ENCODE measurements at places on chromosomes 3 and 15.
A peak's percentile ranks its signal among the peaks of the same experiment; 100 is the strongest.

GRCh38 chr15:41408234-41408641, 5.9 kb upstream of the NDUFAF1 start:
- no peak for DNase-seq

DNA sequence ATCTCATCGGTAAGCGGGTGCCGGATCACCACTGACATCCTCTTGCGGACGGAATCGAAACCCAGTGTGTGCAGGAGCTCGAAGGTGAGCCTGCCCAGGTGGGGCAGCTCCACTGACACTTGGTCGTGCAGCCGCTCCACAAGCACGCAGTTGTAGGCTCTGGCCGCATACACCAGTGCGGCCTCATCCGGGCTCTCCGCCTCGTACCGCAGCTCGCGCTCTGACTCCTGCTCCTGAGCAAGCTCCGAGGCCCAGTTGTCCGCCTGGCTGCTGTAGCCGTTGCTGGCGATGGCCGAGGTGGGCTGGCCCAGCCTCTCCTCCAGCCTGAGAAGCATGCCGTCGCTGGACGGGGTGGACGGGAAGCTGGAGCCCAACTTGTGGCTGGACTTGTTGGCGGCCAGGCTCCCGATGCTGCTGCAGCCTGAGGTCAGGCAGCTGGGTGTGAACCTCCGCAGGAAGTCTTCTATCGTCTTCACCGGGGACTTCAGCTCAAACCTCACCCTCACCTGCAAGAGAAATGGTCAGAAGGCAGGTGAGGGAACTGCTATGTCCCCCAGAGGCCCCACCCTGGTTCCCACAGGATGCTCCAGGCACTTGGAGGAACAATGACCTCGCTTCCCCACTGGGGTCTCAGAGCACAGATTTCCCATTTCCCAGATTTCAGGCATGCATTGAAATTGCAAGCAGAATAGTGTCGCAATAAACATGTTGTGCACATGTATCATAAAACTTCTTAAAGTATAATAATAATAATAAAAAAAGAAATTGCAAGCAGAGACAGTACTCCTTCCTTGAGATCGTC, 149.2 kb downstream of the ATP10A start:
- no peak for DNase-seq

DNA sequence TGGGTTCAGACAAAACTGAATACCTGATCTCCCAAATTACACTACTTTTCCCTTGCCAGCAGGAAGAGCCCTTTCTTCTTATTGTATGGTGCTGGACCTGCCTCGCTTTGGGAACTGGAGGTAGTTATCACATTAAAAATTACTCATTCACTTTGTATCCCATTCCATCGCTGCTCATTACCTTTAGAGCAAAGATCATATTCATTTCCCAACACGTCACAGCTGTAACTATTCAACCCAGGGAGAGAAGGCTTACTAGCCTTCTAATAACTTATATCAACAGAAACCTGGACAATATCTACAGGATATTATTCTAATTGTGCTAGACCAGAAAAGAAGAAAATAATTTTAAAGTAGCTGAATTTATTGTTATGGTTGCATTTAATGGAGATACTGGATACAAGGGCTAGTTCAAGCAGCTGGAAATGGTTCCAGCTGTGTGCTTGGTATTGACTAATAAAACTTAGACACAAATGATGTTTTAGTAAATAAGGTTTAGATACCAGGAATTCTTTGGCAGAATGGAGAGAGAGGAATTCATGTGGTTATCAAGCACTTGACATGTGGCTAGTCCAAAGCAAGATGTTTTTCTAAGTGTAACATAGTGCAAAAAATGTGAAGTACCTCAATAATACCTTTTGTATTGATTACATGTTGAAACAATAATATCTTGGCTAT, 656.3 kb downstream of the ROBO1 start:
- no peak for DNase-seq

DNA sequence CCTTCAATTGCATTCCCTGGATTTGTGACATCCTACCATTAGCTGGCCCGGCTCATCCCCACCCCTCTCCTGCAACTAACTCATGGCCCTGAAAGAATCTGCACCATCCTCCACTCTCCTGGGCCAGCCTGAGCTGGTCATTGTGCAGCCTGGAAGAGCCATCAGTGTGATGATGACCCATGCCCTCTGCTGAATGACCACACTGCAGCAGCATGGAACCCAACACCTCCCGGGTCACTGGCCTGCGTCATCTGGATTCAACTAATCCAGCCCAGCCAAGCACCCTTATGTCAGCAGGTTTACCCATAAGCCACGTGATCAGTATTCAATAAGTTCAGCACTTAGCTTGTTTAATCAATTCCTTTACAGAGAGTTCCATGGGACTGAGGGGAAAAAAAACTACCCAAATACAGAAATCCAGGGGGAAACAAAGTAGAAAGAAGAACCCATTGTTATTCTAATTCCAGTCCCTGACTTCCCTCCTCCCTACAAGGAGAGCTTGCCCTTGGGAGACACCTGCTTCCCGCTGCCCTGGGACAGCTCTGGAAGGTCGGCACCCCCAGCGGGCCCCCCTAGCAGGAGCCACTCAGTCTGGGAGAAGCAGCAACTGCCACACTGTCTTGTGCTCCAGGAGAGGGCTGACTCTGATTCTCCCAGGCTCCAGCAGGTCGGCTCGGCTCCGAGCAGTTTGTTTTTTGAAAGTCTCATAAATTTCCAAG, 309.1 kb upstream of the TLE3 start:
- no peak for DNase-seq

- DNase-seq, result no peak
Observed at GRCh38 chr3:155106119-155106518, 26.0 kb downstream of the MME start.

GRCh38 chr3:160474416-160474838, 24.8 kb upstream of the TRIM59 start:
- DNase-seq, result no peak

GRCh38 chr3:191151653-191152052, 47.4 kb upstream of the OSTN start:
- no peak for DNase-seq

GRCh38 chr3:55585856-55586255, 98.8 kb upstream of the WNT5A start:
- DNase-seq, result no peak

- DNase-seq, result no peak
Observed at GRCh38 chr3:42066516-42067181, 24.5 kb upstream of the TRAK1 start.

GRCh38 chr15:83108266-83109219, 1.1 kb downstream of the TM6SF1 start:
- peak; percentile 3 for DNase-seq

GRCh38 chr3:31022716-31023115, 128.3 kb upstream of the GADL1 start:
- no peak for DNase-seq

DNA sequence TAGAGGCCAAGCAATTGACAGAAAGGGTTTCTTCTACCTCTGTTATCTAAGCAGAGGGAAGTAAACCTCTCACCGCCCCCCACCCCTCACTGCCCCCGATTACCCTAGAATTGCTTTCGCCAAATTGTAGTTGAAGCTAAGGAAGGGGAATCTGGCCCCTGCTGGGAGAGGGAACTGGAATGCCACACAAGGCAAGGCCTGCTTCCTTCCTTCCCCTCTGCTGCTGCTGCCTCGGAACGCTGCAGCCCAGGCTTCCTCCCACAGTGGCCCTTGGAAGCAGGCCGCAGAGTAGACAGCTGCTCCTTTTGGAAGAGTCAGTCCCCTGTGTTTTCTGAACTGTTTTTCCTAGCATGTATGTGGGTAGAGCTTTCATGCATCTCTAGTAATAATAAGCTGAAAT, 21.6 kb downstream of the RLBP1 start:
- DNase-seq, result no peak

DNA sequence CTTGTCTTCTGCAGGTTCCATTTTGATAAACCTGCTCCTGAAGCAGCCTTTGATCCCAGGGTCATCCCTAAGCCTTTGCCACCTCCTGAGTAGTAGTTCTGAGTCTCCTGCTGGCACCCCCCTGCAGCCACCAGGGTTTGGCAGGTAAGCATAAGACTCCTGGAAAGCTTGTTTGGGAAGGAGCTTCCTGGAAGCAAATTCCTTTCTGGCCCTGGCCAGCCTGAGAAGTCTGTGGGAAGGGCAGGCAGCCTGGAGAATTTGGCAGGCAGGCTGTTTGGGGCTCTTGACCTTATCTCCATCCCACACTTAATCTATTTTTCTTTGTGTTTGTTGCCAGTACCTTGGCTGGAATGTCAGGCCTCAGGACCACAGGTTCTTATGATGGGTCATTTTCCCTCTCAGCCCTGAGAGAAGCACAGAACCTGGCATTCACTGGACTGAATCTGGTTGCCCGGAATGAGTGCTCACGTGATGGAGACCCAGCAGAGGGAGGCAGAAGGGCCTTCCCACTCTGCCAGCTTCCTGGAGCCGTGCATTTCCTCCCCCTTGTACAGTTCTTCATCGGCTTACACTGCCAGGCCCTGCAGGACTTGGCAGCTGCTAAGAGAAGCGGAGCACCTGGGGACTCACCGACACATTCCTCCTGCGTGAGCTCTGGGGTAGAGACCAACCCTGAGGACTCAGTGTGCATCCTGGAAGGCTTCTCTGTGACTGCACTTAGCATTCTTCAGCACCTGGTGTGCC, 13.4 kb downstream of the ATRIP start:
- DNase-seq, result no peak

- no peak for DNase-seq
Observed at GRCh38 chr3:51100536-51100851, 284.6 kb upstream of the MANF start.

- no peak for DNase-seq
Observed at GRCh38 chr3:134827213-134827612, 32.2 kb downstream of the EPHB1 start.

DNA sequence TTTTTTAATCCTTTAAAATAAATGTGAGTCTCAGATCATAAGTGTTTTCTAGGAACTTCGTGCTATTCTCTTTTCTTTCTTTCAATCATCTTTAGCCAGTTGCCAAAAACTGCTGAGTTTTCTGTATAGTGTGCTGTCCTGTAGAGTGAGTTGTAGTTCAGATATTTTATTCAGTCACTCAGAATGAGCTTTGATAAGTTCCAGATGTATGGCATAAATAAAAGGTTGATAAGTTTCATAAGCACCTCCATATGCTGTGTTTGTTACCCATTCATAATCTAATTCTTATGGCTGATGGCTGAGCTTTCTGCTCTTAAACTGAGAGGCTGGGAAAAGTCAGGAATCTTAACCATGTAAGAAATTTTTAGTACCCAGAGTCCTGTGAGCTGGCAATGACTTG, 59.3 kb upstream of the COL6A6 start:
- no peak for DNase-seq

DNA sequence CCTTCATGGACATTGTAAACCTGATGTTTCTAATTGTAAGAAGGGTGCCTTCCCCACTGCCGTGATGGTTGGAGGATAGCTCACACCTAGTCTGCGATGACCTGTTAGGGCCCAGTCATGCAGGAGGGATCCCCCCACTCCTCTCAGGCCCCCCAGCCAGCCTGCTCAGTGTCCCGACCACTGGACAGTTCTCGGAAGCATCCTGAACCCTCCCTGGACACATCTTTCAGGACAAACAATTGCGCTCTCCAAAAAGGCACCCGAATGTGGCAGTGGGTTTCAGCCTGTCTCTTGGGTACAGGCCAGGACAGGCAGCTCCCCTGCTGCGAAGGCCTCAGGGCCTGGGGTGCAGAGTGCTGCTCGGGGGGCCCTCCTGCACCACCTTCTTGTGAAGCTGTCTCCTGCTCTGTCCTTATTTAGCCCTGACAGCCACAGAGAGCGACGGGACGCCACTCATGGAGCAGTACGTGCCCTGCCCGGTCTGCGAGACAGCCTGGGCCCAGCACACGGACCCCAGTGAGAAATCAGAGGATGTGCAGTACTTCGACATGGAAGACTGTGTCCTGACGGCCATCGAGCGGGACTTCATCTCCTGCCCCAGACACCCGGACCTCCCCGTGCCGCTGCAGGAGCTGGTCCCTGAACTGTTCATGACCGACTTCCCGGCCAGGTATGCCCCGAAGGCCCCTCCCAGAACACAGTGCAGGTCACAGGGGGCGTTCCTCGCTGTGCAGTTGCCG, 132.3 kb downstream of the LRRK1 start:
- no peak for DNase-seq

DNA sequence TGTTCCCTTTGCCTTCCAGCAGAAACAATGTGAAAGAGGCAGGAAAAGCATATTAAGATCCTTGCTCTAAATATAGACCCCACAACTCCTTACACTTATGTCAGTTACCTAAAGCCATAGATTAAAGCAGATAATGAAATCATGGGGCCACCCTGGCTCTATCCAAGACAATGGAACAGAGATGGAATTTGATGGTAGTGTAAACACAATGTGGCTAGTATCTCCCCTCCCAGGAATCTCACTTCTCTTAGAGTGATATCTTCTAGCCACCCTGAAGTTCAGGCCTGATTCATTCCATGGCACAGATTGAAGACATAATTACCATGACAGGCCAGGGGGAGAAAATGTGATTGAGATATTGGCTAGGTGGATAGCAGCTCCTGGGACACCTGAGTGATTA, 32.6 kb downstream of the GALNT15 start:
- DNase-seq, result no peak

DNA sequence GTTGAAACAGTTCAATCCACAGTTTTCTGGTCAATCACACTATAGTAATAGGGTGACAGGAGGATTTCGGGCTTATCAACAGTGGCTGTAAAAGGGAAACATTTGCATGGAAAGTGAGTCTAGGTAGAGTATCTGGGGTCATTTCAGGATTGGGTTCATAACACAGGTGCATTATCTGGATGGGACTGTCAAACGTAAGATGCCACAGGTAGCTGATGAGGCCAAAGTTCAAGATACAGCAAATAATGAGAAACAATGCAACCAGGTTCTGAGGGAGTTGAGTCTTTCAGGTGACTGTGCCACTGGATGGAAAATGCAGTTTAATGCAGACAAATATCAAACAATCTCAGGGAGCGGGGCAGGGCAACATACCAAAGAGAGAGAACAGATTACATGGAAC, 62.2 kb downstream of the WDR76 start:
- DNase-seq, result no peak

- no peak for DNase-seq
Observed at GRCh38 chr3:138197058-138197457, 10.0 kb downstream of the ARMC8 start.

GRCh38 chr3:153443961-153444360, 281.9 kb downstream of the RAP2B start:
- DNase-seq, result no peak
